HepG2 (cell line): ENCODE measurements at places on chromosomes 7 and 10.
A peak's percentile ranks its signal among the peaks of the same experiment; 100 is the strongest.

GRCh38 chr7:141442781-141443180, 108.4 kb upstream of the AGK start:
- no peak for DNase-seq

- no peak for DNase-seq
These were observed 16.4 kb downstream of the ZNF487 start for GRCh38 chr10:43453266-43453831.

DNA sequence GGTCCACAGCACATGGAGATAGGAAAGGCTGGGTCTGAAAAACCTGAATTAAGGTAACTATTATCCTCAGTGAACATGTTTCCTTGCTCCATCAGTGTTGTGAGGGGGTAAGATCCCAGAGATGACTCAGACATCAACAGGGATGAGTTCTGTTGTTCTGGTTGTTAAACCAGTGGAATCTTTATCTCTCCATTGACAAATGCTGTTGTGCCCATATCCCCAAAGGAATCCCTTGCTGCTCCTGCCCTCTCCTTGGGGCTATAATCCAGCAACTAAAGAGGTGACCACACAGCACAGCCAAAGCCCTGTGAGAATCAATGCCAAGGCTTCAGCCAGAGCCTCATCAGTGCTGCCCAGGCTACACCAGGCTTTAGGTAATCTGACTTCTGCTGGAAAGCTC, 113.4 kb downstream of the JAZF1 start:
- DNase-seq = no peak

GRCh38 chr10:120824881-120825309, 26.3 kb upstream of the WDR11 start:
- DNase-seq = peak; percentile 51

- no peak for DNase-seq
These were observed 19.1 kb upstream of the PRRT4 start for GRCh38 chr7:128380483-128381106.

- DNase-seq = no peak
These were observed 320.9 kb upstream of the NPSR1 start for GRCh38 chr7:34337163-34337562.

DNA sequence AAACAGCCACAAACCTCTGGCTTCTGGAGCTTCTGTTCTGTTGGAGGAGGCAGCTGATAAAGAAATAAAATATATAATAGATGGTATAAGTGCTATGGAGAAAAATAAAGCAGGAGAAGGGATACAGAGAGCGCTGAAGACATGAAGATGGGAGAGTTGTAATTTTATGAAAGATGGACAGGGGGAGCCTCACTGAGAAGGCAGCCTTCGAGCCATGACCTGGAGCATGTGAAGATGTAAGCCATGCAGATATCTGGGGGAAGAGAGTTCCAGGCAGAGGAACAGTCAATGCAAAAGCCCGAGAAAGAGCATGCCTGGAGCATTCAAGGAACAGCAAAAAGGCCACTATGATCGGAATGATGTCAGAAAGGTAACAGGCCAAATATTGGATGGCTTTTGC, 187.5 kb downstream of the KIAA1217 start:
- DNase-seq = no peak

GRCh38 chr10:103632247-103632642, 138.7 kb downstream of the NEURL1 start:
- no peak for DNase-seq

GRCh38 chr7:158351481-158351880, 236.1 kb downstream of the PTPRN2 start:
- DNase-seq = no peak

DNA sequence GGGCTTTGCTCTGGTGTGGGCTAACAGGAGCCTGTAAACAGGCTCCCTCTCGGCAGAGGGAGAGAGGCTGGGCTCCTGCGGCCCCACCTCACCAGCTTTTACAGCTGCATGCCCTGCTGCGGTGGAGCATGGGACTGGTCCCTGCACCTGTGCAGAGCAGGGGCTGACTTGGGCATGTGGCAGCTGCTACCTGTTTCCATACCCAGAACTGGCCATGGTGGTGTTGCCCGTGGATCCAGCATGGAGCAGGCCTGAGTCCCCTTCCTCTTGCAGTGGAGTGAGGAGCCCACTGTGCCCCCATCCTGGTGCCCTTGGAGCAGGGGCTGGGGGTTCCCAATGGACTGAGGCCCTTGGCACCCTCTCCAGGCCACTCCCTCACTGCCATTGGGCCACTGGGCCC, 91.9 kb upstream of the MGMT start:
- DNase-seq = no peak

DNA sequence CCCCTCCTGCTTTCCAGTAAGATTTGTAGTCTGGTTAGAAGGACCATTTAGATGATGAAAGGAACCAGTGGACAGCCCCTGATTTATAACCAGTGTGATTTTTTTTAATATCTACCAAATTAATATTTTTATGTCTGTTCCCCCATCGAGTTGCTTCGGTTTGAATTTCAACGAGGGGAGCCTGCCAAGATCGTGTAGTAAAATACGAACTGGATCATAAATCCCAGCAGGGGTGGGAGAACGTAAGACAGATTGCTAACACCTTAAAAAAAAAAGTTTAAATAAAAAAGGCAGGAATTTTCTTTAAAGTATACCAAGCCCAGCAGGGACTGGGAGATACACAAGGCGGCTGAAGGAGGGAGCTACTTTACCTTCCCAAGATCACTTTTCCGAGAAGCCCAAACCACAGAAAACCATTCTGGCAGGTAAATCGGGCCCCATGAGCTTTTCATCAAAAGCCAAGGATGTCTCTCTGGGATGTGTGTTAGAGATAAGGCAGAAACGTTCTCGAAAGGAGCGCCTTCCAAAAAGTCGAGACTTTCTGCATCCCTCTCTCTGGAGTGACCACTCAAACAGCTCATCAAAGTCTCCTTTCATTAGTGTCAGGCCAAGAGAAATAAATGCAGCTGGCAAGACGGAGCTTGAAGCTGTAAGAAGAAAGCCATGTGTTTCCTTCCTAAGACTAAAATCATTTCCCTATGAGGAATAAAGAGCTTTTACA, 270.5 kb upstream of the NFE2L3 start:
- DNase-seq = no peak

GRCh38 chr10:29926693-29927048, 132.7 kb downstream of the JCAD start:
- no peak for DNase-seq

DNA sequence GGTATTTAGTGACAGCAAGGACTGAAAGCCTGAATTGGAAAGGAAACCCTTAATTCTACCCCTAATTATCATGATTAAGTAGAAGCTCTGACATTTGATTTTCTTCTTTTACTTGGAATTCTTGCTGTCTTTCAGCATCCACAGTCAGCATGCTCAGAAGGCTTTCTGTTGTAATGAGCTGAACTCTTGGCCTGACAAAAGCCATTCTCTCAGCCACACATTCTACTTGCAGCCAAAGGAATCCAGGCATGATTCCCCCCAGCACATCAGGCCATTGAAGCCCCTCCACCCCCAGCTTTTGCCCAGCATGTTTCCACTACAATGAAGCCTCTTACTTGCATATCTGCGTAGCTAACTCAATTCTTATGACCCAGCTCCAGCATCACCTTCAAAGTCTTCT, 94.3 kb upstream of the FRMD4A start:
- no peak for DNase-seq

GRCh38 chr7:92061154-92061553, 73.1 kb downstream of the CYP51A1 start:
- DNase-seq = no peak

DNA sequence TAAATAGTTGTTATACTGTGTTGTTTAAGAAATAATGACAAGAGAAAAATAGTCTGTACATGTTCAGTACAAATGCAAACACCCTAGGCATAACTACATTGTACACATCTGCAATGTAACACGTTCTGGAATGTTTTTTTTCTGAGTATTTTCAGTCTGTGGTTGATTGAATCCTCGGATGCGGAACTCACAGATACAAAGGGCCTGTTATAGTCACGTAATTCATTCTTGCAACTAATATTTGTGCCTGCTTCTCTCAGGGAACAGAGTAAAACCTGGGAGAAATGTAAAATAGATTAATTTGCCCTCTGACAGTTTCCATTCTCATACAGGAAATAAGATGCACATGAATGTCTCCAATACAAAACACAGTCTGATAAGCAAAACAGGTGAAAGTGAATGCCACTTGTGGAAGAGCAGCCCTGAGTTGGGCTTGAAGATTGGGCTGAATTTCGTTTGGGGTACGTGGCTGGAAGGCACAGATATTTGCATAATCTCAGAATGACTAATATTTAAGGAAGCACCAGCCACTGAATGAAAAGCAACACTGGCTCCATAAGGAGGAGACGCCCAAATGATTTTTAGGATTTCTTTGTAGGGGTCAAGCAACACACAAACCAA, 19.1 kb downstream of the DENND2A start:
- no peak for DNase-seq

- no peak for DNase-seq
These were observed 26.7 kb upstream of the SMARCD3 start for GRCh38 chr7:151274936-151275812.

DNA sequence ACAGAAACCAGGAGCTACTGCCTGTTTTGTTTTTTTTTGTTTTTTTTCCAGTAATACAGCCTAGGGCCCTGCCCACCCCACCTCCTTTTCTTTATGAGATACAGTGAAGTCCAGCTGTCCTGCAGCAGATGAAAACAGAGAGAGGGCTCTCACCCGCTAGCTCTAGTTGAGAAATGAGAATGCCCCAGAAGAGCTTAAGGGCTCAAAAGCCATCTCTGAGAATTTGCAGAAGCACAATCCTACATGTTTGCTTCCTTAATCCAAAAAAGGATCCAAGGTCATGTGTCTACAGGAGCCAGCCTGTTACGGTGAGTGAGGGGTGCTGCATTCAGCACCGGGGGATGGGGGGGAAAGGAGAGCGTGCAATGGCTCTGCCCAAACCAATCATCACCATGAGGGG, 122.7 kb downstream of the KCNMA1 start:
- no peak for DNase-seq

DNA sequence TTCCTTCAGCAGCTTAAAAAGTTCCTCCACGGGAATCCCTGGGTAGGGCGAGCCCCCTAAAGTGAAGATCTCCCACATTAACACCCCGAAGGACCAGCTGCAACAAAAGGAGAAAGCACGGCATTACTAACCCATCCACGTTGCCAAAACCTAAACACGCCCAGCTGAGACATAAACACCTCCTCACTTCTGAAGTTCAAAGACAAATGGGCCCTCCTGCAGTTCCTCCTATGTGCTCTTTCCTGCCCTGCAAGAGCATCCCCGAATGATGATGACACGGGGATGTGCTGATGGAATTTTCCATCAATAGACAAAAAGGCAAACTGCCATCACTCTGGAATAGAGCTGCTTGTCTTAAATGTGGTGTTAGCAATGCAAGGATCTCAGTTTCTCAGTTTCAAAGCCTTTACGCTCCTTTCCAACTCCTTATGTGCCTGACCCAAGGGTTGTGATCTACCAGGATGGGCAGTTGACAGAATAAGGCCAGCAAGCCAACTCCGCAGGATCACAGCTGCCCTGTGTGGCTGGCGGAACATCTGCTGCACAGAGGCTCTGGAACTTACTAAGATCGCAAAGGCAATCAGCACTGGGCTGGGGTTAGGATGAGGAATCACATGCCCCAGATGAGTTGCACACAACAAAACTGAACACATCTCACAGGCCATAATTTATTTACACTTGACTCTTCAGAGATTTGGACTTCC, 112.7 kb downstream of the FGFR2 start:
- no peak for DNase-seq

- peak; percentile 38 for DNase-seq
These were observed 95.8 kb upstream of the CACUL1 start for GRCh38 chr10:118850418-118851061.

DNA sequence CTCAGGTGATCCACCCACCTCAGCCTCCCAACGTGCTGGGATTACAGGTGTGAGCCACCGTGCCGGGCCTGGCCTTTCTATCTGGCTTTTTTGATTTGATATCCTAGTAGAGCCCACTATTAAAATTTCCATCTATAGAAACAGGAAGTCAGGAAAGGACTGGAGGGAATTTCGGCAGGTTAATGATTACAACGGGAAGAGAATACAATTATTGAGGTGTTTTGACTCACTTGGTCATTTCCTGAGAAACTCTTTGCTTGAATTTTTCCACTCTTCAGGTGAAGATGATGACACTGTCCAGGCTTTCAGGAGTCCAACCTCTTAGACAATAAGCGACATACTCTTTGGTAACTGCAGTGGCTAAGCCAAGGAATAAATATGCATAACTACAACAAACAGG, 1.1 kb upstream of the MKLN1 start:
- peak; percentile 65 for DNase-seq

- peak; percentile 24 for DNase-seq
These were observed 174.5 kb upstream of the PPP2R2D start for GRCh38 chr10:131726076-131726880.

GRCh38 chr7:22363756-22364422, 6.9 kb upstream of the RAPGEF5 start:
- no peak for DNase-seq

- DNase-seq = peak; percentile 28
These were observed 17.8 kb downstream of the VWC2 start for GRCh38 chr7:49791088-49791741.
